ENCODE measurements at places on chromosomes 6 and 20.

DNA sequence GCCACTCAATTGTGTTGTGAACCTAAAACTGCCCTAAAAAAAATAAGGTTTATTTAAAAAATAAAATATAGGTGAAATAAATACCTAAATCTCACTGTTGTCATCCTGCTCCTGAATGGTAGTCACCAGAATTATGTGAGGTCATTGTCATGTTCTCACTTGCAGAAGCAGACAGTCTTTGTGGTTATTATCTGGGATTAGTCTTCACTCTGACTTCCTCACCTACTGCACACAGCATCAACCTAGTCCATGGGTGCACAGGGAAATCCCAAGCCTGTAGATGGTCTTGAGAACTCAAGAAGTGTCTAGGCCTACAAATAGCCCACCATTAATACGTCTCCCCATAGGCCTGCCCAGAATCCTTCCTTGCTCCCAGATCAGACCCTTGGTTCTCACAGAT lies 97.0 kb downstream of the FOXF2 start:
- DNase-seq = no peak

DNA sequence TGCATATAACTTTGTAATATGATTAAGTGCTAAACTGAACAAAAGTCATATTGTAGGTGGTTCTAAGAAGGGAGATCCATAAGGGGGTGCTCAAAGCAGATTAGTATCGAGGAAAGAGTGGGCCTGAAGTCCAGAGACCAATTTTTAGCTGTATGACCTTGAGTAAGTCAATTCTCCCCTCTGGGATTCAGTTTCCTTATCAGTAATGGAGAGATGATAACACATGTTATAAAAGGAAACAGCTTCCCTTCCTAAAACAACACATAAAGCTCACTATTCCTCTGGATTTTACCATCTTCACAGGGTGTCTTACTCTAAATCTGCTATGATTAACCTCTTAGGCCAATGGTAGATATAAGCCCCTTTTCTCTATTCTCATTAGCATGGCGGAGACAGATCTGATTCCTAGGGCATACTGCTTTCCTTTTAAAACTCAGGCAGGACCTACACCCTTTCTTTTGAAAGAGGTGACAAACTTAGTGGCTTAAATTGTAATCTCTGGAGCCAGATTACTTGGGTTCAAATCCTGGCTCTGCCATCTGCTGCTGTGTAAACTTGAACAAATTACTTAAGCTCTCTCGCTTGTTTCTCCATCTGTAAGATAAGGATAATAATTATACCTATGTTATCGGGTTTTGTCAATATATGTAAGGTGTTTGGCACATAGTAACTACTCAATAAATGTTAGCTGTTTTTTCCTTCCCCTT lies 39.5 kb downstream of the ACSS2 start:
- DNase-seq = no peak

DNA sequence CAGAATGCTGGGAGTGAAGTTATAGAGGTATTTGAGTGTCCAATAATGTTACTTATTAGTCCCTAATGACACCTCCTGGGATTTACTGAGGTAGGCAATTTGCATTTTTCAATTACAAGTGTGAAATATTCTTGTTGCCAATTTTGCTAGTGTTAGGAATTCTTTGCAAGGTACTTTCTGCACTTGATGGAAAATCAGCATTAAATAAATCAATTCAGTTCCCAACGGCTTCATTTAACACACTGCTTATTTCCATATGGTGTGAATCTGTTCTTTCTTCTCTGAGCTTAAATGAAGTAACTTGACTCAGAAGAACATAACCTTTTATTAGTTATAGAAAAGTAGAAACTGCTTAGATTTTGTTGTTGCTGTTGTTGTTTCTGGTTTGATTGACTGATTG lies 21.2 kb downstream of the CCN2 start:
- DNase-seq = no peak

DNA sequence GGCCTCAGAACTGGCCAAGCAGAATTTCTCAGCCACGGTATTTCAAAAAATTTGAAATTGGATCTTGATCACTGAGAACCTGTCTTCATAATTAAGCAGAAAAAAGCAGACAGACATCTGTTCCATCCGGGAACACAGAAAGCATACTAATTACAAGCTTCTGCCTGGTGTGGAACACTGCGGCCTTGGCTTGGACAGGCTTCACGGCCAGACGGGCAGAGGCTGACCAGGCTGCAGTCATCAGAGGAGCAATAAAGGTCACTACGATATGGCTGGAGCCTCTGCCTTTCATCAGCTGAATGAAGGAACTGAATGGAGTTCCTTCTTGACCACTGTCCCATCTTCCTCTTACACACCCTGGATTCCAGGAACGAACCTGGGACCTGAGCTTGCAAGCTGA lies 3.9 kb upstream of the NRSN1 start:
- no peak for DNase-seq

DNA sequence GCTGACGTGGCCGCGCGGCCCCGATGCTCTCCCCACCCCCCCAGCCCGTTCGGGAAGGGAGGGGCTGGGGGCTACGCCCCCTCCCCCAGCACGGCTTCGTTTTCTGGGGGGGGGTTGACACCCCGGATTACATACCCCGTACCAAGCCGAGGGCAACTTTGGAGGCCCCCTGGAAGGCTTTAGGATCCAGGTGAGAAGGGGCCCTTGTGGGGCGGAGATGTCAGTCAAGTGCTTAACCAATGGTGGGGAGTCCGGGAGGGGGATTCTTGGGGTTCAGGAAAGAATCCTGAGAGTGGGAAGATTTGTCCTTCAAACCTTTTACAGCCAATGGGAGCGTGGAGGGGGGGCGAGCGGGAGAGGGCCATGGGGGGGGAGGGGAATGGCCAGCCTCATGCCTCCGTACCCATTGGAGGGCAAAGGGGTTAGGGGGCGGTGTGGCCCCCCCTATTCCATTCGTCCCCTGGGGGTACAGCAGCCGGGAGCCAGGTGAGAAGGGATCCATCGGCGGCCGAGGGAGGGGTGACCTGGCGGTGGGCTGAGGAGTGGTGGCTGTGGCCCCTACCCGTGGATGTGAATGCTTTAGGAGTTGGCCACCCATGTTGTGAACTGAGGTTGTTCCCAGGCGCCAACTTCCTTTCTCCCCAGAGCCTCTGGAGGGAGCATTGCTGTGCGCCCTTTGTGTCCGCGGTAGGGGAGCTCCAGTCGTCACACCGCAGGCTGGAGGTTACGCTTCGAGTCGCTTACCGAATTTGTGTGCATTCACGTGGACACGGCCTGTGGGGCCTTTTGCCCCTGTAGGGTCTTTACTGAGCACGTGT lies 682 bp downstream of the BRD2 start:
- DNase-seq = peak; percentile 79

DNA sequence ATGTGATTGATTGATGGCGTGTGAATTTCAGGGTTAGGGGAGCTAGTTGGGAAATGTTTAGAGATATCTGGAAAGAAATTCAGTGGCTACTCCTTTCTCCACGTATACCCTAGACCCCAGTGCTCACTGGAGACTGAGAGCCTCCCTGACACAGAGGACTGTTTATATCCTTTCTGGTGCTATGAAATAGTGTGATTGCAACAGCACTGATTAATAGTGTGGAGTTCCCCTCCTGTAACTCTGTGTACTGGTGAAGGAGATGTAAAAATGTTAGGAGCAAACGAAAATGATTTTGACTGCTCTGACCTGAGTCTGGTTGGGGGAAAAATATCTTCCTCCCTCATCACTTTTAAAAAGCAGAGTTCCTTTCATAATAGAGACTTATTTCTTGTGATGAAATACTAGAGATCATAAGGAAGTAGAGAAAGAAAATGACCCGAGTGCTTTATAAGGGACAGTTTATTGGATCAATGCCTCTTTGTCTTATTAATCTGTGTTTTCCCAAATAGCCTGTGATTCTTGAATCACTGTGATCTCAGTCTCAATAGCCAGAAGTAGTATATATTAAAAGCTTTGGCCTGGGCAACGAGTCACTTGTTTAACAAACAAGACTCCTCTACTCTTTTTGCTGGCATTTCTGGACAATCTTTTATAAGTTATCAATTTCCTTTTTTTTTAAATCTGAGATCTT lies 92.3 kb downstream of the RNF182 start:
- no peak for DNase-seq

DNA sequence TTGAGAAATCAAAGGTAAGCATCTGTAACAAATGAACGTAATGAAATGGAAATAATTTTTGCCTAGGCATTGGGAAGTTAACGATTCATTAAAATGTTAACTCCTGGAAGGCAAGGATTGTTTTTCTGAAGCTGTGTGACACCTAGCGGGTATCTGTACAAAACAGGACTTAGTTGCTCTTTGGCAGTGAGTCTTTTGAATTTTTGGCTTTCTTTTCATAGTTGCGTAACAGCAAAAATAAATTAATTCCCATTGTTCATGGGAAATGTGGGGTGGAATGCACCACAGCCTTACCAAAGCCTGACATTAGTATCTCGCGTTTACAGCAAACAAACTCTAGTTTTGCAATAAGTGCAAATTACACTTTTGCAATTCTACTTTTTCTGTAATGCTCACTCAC lies 92.7 kb upstream of the DTNBP1 start:
- DNase-seq = no peak
